NB4 (cell line): ENCODE measurements at places on chromosomes 1 and 21.

DNA sequence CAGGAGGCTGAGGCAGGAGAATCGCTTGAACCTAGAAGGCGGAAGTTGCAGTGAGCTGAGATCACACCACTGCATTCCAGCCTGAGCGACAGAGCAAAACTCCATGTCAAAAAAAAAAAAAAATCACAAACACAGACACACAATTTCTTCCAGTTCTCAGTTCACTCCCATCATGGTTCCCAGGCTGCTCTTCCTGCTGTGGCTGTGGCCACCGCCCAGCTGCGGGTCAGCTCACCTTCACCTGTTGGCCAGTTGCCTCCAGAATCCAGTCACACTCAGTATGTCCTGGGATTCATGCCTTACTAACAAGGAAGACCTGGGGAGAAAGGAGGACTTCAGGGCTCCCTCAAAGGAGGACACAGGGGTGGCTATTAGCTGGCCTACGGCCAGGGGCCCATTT is 45.9 kb upstream of the SLC25A33 start:
- DNase-seq, result no peak

DNA sequence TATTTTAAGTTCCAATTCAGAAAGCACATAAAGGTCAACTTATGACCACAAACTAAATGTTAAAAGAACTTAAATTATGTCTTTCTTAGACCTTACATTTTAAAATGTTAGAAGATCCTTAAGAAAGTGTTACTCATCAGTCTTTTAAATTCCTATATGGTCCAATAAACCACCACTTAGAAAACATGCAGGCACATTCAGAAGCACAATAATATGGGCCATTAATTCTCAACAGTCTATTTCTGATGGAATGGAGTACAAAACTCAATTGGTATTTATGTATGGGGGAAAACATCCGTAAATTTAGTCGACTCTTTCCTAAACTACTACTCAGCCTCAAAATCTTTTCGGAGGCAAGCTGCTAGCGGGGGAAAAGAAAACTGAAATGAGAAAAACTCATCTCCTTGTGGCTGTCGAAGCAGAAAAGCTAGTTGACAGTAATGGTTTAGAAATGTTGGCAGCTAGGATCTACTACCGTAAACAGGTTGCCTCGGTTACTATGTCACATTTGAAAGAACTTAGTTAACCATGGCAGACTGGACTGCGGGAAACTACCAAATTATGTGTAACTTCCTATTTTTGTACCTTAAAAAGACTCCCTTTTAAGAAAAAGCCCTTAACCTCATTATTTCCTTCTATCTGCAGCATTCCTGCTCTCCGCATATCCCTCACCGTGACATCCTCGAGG is 1.0 kb downstream of the TRMT1L start:
- DNase-seq, result peak; percentile 48

- DNase-seq, result no peak
Observed at GRCh38 chr1:118338936-118339335, 153.9 kb upstream of the SPAG17 start.

GRCh38 chr1:245894843-245895242 is 612.2 kb downstream of the SMYD3 start:
- DNase-seq, result no peak

DNA sequence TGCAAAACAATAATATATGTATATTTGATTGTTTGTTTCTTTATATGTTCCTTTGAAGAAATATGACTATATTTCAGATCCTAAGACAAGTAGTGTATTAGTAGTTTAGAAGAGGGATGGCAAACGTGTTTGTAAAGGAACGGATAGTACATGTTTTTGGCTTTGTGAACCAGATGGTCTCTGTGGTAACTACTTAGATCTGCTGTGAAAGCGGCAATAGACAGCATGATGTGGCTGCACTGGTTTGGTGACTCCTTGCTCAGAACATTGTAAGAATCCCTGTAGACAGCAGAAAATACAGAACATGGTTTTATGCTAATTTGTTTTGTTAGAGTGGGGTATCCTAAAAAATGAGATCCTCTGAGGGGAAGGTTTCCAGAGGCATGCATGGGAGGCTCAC is 3.1 kb downstream of the ACADM start:
- DNase-seq, result no peak

DNA sequence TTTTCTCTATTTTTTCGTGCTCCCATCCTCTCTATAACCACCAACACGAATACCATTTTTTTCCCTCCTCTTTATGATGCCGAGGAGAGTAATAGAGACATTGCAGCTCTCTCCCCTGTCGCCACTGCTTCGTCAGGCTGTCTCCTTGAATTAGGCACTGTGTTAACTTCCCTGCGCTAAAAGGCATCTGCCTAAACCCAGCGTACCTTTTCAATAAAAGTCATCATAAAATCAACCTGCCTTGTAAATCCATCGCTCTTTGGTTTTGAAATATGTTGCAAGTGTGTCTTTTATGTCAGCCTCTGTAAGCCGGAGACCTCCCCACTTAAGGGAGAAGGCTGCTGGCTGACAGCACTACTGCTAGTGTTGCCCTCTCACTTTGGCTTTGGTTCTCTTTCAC is 8.7 kb downstream of the RNF220 start:
- DNase-seq, result no peak

DNA sequence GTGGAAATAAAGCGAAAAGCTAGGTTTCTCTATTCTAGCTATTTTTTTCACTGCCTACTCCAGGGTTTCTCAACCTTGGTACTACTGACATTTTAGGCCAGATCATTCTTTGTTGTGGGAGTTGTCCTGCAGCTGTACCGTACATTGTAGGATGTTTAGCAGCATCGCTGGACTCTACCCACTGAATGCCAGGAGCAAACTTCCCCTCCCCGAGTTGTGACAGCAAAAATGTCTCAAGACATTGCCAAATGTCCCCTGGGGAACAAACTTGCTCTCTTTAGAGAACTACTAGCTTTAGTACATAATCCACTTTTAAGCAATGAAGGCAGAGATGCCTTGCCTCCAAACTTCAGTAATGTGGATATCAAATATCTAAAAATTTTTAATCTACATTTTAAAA is 122.8 kb downstream of the PLPPR5 start:
- peak; percentile 92 for DNase-seq

DNA sequence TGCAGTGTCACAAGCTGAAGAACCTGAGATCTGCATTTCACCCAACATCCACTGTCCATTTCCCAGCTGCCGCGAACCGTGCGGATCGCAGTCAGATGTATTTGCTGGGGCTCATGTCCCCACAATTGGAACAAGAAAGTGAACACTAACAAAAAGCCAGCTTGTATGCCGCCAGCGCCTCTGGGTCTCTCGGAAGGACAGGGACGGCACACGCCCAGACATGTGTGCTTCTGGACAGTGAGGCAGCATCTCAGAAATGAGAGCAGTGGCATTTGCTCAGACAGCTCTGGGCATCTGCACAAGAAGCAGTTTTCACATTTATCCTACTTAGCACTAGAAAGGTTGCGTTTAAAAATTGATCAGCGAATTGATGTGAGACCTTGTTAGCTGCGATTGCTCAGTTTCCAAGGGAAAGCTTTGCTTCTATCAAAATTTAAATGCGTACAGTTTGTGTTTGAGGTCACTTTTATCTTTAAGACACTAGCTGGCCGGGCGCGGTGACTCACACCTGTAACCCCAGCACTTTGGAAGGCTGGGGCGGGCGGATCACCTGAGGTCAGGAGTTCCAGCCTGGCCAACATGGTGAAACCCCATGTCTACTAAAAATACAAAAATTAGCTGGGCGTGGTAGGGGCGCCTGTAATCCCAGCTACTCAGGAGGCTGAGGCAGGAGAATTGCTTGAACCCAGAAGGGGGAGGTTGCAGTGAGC is 28.7 kb downstream of the KCNAB2 start:
- no peak for DNase-seq

DNA sequence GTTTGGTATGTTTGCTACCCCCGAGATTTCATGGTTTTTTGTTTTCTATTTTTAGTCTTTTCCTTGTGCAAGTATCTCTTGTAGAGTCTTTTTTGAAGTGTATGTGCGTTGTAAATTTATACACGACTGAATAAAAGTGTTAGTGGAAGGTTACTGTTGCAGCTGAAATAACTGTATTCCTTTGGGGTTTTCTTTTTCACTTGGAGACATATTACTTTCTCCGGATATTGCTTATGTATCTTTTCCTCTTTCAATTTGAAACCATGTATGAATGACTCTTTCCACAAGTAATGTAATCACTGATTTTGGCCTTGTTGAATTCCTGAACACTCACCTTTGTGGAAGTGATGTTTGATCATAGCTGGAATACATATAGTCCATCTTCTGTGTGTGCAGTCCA is 956 bp downstream of the URB2 start:
- DNase-seq, result no peak

DNA sequence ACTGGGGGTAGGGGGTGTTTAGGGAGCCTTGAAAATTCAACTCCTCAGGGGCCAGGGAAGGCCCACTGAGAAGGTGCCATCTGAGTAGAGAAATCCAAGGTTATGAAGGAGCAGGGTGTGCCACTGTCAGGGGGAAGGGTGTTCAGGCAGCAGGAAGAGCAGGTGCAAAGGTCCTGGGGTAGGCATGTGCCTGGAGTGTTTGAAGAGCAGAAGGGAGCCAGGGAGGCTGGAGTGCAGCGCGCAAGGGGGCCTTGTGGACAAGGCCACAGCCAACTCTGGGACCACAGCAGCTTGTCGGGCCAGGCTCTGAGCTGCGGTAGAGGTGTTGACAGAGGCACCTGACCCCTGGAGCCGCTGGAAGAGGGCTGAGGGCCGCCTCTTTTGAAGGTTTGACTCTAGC is 19.3 kb downstream of the ACTL8 start:
- no peak for DNase-seq

DNA sequence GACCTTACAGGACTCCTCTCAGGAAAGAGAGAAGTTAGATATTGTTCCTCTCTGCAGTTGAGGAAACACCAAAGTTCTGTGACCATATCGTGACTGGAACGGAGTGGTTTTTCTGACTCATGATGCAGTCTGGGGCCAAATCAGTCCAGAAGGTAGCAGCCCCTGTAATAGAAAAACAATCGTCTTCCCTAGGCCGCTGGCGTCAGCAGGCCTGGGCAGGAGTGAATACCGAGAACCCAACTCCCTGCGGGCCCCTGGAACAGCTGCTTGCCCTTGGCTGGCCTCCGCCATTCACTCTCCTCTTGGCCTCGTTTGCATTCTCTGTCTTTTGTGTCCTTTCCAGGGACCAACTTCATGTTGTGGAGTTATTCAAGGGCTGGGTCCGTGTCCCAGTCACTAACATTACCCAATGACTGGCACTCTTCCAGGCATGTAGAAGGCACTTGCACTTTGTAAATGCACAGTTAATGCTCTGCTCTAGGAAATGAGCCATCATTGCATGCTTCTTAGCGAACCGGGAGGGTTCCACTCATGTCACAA is 10.9 kb upstream of the CD101 start:
- DNase-seq, result peak; percentile 91

DNA sequence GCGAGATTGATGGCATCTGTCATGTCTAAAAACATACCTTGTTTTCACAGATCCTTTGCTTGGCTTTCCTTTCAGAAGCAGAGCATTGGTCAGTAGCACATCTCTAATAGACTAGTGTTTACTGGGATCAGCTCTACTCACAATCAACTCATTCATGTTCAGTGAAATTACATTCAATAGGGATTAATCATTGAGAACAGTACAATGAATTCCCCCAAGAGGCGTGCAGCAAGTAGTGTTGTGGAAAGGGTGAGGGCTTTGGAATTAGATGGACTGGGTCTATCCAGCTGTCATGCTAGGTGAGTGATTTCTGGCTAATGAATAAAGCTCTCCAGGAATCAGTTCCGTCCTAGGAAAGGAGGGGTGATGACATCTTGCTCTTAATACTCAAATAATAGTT is 155.2 kb upstream of the COA6 start:
- no peak for DNase-seq

DNA sequence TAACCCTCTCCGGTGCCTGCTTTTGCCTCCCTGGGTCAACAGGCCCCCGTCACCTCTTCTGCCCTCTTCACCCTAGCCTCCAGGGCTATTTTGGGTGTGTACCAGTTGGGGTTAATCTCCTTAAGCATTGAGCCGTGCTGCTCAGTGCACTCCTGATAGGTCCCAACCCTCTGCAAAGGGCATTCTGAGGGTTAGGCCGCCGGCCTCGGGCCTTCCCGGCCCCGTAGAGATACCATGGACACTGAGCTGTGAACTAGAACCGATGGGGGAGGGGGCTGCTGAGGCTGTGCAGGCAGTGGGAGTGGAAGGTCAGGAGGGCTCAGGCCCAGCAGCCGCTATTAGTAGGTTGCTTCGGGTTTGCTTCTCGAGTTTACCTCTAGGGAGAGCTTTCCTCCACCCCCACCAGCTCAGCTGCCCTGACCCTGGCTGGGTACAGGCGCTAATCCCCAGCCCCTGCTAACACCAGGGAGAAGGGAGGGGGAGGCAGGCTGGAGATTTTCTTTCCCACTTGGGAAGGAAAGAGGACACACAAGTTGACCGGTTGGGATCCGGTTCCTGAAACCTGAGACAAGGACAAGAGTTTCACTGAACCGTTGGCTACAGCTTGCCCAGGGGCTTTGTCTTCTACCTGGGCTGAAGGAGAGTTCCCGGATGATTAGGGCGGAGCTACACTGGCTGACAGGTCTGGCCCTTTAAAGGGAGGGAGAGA is 4.8 kb downstream of the LMOD1 start:
- no peak for DNase-seq

- no peak for DNase-seq
Observed at GRCh38 chr1:11406845-11407244, 72.1 kb upstream of the DISP3 start.

DNA sequence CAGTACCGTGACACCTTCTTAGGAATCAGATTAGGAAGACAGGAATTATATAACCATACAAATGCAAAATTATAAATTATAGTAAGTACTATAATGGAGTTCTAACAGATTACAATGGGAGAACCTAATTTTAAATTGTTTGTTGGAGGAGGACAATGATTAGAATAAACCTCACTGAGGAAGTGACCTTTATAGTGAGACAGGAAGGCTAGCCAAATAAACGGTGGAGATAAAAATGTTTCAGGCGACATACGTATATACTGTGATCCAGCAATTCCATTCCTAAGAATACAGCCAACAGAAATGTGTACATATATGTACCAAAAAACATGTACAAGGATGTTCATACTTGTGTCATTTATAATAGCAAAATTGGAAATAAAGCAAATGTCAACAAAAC is 15.2 kb downstream of the SYNJ1 start:
- DNase-seq, result no peak

- DNase-seq, result no peak
Observed at GRCh38 chr1:166874464-166874863, 1.6 kb downstream of the TADA1 start.

DNA sequence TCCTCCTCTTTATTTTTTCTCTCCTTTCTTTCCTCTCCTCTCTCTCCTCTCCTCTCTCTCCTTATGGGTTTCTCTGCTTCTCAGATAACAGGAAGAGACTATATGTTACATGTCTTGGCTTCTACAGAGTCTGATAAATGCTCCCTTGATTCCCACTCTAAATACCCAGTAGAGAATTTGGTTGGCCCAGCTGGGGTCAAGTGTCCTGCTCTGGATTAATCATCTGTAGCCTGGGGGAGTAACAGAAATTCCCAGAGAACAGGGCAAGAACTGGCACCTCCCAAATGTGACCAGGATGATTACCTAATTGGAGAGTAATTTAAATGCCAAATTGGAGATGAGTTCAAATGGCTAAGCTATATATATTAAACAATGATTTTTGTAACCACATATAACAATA is 146.1 kb upstream of the LMO4 start:
- DNase-seq, result no peak
